NCI-H774 (cell line): ENCODE measurements at places on chromosomes 3 and 15.

- no peak for DNase-seq
Measured at GRCh38 chr15:66912441-66912840, 153.0 kb upstream of the SMAD3 start.

DNA sequence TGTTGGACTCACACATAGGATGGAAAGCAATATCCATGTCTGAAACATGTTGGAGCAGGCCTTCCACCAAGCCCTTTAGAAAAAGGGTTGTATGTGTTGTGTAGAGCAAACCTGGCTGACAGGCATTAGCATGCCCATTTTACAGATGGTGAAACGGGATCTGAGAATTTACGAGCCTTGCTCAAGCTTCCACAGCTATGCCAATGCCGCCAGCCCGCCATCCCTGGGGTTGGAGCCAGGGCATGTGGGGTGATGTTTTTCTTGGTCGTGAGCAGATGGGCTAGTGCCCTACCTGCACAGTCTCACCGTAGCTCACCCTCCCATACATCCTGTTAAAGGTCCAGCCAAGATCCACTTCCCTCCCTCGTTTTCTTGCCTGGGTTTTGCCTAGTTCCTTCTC lies 97.5 kb upstream of the TLE3 start:
- DNase-seq: no peak

DNA sequence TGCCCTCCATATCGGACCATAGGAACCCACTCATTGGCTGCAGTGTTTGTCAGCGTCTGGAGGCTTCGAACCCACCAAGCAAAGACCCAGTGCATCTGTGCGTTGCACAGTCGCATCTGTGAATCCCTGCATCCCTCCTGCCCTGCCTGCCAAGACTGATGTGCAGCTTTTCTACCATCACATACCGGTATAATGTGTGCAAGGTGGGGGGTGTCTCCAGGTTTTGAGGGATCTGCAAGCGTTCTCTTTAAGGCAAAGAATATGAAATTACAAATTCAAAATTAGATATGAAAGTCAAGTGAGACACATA lies 288 bp upstream of the NME9 start:
- DNase-seq: no peak

GRCh38 chr3:4945324-4945723 lies 33.9 kb upstream of the BHLHE40 start:
- no peak for DNase-seq

DNA sequence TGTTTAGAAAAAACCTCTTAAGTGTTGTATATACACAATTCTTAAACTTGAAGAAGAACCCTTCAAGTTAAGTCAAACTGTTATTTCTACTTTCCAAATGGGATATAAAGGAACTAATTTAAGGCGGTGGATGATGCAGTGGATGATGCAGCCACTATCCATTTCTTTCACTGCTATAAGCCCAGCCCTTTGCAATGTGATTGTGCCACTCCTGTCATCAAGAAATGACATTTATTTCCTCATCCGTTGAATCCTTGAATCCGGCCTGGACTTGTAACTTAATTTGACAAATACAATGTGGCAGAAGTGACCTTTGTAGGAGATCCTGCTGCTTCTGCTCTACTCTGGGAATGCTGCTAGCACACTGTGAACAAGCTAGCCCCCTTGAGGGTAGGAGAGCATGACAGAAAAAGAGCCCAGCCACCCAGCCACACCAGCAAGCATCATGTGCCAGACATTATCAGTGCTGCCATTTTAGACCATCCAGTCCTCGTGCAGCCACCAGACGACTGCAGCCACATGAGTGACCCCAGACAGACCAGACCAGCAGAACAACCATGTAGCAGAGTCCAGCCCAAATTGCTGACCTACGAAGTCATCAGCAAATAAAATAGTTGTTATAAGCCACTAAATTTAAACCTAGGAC lies 47.4 kb downstream of the UACA start:
- no peak for DNase-seq

- no peak for DNase-seq
Measured at GRCh38 chr3:11690863-11691766, 47.4 kb upstream of the VGLL4 start.

GRCh38 chr3:128490915-128491690 lies 1.9 kb downstream of the GATA2 start:
- DNase-seq: no peak
